ENCODE measurements at places on chromosomes 13 and 19.

- no peak for DNase-seq
Measured at GRCh38 chr13:99972190-99972731, 694 bp upstream of the ZIC5 start.

- DNase-seq = no peak
Measured at GRCh38 chr13:48178126-48178525, 54.9 kb upstream of the ITM2B start.

GRCh38 chr19:7260161-7260560 is 34.1 kb downstream of the INSR start:
- no peak for DNase-seq

- no peak for DNase-seq
Measured at GRCh38 chr19:23561341-23561740, 125.7 kb downstream of the ZNF675 start.

DNA sequence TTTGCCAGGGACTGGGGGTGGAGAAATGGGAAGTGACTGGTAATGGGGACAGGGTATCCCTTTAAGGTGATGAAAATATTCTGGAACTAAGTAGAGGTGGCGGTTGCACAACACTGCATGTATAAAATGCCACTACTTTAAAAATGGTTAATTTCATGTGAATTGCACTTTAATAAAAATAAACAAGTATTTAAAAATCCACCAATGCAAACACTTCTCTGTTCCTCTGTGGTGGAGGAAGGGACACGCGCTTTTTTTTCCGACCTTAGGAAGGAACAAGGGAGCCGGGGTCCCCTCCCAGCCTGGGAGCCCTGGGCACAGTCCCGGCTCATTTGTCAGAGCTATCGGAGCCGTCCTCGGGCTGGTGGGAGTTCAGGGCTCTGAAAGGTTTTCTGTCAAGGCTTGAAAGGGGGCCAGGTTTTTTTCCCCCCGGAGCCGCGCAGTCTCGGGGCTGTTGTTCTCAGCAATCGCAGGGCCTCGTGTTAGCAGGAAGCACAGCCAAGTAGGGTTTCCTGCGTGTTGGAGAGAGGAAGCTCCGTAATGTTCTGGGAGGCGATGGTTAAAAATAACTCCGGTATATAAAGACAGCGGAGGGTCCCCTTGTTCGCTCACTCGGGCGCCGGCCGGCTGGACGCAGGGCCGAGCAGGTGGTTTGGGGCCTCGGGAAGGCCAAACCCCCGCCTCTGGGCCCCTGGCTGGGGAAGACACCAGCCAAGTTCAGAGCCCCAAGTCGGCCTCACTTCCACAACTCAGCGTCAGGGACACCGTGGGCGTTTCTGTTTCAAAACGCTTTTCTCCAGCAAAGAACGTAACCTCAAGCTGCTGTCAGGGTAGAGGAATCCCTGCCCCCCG is 41.2 kb upstream of the KLF2 start:
- peak; percentile 72 for DNase-seq

GRCh38 chr19:16876904-16877361 is 11.9 kb upstream of the F2RL3 start:
- no peak for DNase-seq

- peak; percentile 31 for DNase-seq
Measured at GRCh38 chr19:14410091-14411051, 8.8 kb downstream of the DDX39A start.

- no peak for DNase-seq
Measured at GRCh38 chr19:34189199-34189916, 17.1 kb downstream of the LSM14A start.

- no peak for DNase-seq
Measured at GRCh38 chr19:55344444-55344843, 4.8 kb downstream of the KMT5C start.

Measured in stimulated activated naive CD4-positive, alpha-beta T cell treated with Interleukin-2 at 50 U/mL for 16 hours (primary cell).